ENCODE measurements at places on chromosomes 6 and 20.

DNA sequence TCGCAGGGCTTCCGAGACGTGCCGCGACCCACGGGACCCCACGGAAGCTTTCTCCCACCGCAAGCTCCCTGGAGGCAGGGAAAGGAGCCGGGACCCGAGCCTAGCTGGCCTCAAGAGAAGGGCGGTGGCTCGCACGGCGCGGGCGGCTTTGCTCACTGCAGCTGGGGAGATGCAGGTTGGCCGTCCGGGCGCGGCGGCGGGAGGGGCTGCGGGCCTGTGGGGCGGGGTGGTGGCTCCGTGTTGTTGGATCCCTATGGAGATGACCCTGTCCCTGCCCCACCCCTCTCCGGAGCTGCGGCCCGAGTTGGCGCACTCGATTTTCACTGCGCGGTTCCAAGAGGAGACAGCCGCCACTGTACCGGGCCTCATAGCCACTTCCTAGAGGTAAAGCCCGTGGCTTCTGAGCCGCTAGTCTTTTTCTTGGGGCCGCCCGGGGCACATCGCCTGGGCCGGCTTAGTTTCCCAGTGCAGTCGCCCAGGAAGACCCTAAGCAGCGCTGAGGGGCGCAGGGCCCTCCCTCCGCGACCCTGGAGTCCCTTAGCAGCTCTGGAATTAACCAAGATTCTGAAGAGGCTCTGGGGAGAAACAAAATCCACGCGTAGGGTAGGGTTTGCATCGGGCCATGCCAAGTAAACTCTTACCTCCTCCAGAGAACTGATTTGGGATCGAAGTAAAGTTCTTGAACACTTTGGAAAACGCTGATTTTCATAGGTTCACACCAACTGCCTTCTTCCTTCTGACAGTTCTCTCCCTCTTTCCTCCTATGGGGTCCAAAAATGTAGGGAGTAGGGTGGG lies at the start of gene ECT2L:
Gene ECT2L, plus strand, starts transcription at position 279 of the 795 bp plus-strand sequence. CDS start 17,188 bp downstream, outside the sequence.
- DNase-seq = no peak

- no peak for DNase-seq
Observed at GRCh38 chr20:20839771-20840170, 127.3 kb upstream of the RALGAPA2 start.

DNA sequence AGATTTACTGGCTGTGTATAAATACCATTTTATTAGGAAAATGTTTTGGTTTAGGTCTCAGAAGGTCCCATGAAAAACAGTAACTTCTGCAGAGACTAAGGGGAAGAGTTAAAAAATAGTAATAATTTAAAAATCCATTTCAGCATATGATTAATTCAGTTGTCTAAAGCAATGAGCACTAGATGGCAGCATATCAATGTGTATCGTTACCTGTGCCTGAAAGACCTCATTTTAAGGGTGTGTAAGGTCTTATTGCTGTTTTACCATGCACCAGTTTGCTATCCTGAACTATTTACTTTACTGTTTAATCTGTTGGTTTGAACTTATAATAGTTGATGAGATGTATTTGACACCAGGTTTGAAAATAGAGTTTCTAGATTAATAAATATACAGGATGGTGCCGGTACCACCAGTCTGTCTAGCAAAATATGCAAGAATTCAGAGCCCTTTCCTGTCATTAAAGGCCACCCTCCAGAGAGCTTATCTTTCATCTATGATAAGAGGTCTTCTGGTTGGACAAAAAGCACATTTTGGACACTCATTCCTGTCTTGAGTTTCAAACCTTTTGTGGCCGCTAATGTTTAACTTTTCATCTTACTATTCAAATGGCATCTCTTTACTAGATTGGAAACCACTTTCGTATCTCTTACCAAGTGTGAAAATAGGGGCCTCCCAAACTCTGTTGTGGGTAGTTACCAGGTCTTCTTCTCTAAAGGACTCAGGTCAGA lies 8.9 kb upstream of the AHI1 start:
- no peak for DNase-seq

- no peak for DNase-seq
Observed at GRCh38 chr20:50371878-50372769, 138.1 kb upstream of the PTPN1 start.

- no peak for DNase-seq
Observed at GRCh38 chr6:53612651-53613050, 52.9 kb downstream of the KLHL31 start.
